ENCODE measurements at places on chromosomes 2 and 18.

- no peak for DNase-seq
Observed at GRCh38 chr18:618618-619017, 21.8 kb downstream of the CLUL1 start.

GRCh38 chr2:164903951-164904350 is 51.4 kb downstream of the SLC38A11 start:
- no peak for DNase-seq

- DNase-seq = no peak
Observed at GRCh38 chr2:168062054-168062453, 185.3 kb downstream of the STK39 start.

DNA sequence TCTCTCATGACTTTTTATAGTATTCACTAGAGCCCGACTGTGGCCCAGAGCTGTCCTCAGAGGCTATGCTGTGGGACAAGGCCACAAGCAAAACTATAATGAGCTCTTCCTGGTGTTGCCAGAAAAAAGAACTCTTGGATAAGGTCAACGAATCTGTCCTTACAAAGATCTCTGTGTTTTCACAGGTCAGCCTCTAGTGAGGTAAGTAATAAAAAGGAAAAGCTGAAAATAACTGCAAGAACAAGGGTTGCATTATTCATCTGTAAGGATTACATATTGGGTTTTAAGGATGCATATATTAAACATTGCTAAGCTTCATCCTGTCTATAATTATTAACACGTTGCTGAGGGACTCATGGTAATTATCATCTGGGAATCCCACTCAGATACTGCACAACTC is 62.8 kb upstream of the ATL2 start:
- DNase-seq = no peak

GRCh38 chr2:238259061-238260020 is 19.5 kb upstream of the HES6 start:
- DNase-seq = no peak

- DNase-seq = no peak
Observed at GRCh38 chr2:131132729-131133128, 27.6 kb downstream of the PLEKHB2 start.

DNA sequence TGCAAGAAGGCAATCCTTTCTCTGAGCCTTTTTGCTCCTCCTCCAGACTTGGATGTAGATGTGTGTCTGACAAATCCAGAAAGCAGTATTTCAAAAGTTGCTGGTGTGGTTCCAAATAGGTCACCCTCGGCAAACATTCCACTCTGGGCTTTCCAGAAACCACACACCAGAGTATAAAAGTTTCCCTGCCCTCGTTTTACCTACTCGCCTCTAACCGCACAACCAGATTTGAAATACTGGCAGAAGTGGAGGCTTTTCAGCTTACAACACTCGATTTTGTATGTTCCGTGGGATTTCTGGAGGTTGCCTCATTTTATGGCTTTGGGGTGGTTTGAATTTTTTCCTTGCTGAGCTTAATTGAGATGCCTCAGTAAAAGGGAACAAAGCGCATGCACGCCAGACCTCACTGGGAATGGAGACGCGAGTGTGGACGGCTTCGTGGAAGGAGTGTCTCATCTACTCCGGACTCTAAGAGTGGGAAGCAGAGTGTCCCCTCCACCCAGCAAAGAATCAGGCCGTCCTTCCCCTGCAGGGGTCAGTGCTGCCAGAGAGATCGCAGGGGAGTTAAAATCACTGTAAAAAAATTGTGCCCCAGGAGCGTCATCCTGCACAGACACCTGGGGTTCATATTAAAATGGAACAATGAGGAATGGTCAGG is 44.0 kb upstream of the RPL31 start:
- DNase-seq = no peak

GRCh38 chr2:26241928-26242436 is 2.5 kb downstream of the HADHA start:
- no peak for DNase-seq

DNA sequence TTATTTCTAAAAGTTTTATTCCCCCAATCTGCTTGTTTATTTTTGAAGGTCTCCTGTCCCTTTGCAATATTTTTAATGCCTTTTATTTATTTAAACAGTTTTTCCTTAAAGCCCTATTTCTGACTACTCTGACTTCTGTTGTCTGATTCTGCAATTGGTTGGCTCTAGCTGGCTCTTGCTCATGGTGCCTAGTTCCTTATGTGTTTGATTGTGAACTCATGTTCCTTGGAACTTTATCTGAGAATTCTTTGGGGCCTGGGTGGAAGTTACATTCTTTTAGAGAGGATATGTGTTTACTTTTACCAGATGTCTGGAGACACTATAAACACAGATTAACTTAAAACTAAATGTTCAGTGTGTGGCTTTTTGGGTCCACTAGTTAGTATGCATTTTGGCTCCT is 175.9 kb downstream of the DYSF start:
- DNase-seq = no peak

- no peak for DNase-seq
Observed at GRCh38 chr2:74502720-74503505, 3.5 kb upstream of the LBX2 start.

- DNase-seq = no peak
Observed at GRCh38 chr18:53070788-53071187, 730.8 kb downstream of the DCC start.

- DNase-seq = no peak
Observed at GRCh38 chr2:28231110-28231631, 161.5 kb upstream of the FOSL2 start.

GRCh38 chr2:37790019-37790418 is 118.6 kb upstream of the CDC42EP3 start:
- no peak for DNase-seq

DNA sequence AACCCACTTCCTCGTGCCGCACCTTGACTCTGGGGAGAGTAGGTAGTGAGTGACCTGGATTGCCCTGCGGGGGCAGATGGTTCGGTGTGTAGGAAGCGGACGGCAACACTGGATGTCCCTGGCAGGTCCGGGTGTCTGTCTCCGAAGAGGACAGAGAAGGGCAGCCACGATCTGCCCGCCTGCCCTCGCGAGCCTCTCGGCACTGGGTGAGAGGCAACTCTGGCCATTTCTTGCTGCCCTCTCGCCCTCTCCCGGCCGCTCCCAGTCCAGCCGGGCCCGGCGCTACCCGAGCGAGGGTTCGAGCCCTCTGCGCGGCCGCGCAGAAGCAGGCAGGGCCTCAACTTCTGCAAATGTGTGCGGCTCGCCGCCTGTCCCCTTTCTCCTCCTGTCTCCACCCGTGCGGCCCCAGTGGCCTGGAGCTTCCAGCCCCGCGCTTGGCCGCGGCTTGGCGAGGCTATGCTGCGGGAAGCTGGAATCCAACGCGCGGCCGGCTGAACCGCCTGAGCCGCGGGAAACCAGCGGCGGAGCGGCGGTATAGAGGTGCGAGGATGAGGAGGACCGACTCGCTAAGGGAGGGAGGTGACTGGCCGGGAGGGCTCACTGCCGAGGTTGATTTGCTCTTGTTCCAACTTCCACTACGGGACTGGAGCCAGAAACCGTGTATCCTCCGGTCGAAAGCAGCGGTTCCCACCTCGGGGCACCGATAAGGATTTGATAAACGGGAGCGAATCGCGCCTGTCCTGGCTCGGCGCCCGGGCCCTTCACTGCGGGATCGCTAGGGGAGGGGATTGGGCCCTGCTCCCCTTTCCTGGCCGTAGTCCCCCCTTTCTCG is 1.5 kb downstream of the EPAS1 start:
- no peak for DNase-seq

DNA sequence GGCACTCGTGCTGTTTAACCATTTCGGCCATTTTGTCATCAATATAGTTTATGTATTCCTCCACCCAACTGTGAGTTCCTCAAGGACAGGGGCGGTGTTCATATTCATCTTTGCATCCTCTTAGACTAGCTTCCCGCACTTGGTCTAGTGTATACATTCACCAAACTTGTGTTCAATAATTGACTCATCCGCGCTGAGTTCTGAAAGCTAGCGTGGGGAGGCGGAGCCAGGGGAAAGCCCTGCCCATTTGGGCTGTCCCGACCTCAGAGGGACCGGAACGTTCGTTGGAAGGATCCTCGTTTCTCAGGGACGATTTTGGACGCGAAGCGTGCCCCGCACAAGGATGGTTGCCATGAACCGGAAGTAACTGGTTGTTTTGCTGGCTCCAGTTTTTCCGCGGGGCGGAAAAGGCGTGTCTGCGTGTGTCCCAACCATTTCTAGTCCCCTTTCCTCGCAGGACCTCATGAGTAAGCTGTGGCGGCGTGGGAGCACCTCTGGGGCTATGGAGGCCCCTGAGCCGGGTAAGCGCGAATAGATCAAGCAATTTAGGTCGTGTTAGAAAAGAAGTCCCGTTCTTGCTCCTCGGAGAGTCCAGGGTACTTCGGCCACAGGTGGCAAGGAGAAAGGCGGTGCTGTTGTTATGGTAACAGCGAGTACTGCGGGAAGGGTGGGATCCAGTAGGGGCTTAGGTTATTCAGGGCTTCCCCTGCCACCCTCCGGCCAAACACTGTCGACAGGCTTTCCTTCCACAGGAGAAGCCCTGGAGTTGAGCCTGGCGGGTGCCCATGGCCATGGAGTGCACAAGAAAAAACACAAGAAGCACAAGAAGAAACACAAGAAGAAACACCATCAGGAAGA is at the start of gene INO80B:
INO80B (plus strand) TSS at position 434 of the 858 bp plus-strand sequence; CDS start at position 464, 30 bp downstream.
- peak; percentile 91 for DNase-seq

DNA sequence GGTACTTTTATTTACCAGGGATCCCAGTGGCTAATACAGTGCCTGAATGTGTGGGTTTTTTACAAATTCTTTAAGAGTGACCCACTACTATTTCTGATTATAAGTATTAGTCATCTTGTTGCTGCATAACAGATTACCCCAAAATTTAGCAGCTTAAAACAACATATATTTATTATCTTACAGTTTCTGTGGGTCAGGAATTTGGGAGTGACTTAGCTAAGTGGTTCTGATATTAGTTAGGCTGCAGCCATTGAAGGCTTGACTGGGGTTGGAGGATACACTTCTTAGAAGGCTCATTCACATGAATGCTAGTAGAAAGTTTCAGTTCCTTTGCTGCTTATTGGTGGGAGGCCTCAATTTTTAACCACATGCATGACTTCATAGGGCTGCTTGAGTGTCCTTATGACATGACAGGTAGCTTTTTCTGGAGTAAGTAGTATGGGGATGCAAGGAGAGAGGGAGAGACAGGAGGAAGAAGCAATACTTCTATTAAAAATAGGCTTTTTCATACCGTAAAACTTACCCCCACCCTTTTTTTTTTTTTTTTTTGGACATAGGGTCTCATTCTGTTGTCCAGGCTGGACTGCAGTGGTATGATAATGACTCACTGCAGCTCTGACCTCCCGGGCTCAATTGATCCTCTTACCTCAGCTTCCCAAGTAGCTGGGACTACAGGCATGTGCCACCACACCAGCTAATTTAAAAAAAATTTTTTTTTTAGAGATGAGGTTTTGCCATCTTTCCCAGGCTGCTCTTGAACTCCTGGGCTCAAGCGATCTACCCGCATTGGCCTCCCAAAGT is 13.3 kb upstream of the POLE4 start:
- no peak for DNase-seq

GRCh38 chr2:2926009-2926857 is 451.4 kb downstream of the EIPR1 start:
- no peak for DNase-seq

DNA sequence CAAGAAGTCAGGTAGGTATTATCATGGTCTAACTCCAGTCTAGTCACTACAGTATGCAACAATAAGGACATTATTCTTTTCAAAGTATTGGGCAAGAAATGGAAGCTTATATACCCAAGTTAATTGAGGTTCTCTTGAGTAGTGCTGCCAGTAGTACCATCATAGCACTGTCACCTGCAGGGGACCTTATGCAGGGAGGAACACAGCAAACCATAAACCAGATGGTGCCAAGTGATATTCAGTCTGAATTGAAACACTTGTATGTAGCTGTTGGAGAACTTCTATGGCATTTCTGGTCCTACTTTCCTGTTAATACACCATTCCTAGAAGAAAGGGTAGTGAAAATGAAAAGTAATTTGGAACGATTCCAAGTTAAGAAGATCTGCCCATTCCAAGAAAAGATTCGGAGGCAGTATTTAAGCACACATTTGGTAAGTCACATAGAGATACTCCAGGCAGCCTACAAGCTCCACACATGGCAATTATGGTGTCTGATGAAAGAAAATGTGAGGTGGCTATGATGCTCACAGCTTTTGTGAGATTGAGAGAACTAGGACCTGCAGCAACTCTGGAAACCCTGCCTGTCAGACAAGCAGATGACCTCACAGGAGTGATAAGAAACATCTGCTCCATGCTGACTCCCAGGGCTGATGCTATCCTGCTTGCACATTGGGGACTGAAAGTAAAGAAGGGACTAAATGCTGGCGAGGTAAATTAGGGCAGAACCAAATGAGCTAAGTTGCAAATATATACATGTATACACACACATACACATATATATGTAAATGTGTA is 174.7 kb downstream of the MC4R start:
- no peak for DNase-seq

DNA sequence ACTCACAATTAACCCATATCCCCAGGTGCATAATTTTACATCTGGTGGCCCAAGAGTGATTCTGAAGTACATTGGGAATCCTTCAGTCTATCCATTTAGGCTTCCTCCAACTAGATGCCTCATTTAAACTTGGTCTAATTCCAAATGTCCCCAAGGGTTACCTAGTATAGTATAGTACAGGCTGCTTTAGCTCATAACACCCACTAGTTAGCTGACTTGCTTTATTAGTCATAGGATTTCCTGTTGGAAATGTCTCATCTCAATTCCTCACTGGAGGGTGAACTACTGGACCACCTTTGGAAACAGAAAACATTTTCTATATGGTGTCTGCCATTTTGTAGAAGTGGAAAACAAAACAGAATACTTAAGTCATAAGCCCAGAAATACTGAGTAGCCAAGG is 202.5 kb upstream of the SESTD1 start:
- DNase-seq = no peak

DNA sequence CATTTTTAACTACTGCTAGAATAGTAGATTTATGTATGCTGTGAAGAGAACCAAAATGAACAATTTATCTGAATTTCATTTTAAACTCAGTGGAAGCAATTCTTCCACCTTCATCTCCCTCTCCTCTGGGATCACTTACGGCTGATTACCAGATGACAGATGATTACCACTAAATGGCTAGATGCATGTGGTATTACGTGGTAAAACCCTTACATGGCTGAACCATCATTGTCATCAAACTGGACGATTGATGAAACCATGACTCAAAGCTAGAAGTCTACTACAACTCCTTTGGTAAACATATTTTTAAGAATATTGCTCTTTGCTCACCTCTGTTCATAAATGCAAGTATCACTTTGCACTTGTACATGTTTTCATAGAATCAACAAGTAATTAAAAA is 48.5 kb upstream of the DOCK10 start:
- no peak for DNase-seq

GRCh38 chr2:86037795-86038192 is 67.9 kb downstream of the POLR1A start:
- no peak for DNase-seq

- no peak for DNase-seq
Observed at GRCh38 chr2:9767656-9768281, 75.5 kb upstream of the TAF1B start.

GRCh38 chr18:50633992-50634391 is 74.1 kb downstream of the MAPK4 start:
- DNase-seq = no peak

All from T-helper 22 cell (primary cell).